ENCODE measurements at places on chromosomes 12 and 14.
A peak's percentile ranks its signal among the peaks of the same experiment; 100 is the strongest.

DNA sequence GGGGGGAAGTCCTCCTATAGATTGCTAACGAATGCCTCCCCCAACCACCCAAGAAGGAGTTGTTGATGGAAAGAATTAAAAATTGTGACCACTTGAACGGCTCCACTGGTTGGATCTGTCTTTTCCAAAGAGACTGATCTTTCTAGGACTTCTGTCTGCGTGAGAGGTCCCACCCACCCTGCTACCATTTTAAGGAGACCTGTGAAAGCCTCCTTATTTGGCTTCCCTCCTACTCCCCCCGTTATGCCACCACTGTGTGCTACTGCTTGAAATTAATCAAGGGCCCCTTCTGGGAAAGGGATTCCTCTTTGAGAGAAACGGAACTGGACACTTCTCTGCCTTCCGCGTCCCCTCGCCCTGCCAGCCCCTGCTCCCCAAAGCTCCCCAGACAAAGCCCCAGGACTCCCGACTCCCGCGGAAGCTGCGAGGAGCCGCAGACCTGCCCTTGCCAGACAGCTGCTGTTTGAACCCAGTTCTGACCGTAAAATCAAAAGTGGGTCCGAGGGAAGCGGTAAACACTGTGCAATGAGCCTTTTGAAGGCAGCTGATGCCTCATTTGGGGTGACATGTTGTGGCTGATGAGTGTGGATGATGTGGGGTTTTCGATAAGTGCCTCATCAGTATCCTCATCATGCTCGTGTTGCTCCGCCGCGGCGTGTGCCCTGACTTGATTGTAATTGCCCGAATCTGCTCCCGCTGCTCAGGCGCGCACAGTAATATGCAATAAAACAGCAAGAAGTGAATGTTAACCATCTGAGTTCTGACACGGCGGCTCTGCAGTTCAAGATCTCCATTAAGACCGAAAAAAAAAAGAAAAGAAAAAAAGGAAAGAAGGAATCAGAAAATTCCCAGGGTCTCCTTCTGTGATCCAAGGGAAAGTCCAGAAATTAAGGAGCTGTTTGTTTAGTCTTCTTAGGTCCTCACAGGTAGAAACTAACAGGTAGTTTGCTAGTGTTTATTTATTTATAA is 48.2 kb downstream of the MBIP start:
- DNase-seq: peak; percentile 45

GRCh38 chr12:70042675-70043074 is 200.6 kb upstream of the CNOT2 start:
- DNase-seq: no peak

GRCh38 chr12:15522574-15523187 is 200.4 kb downstream of the PTPRO start:
- no peak for DNase-seq

DNA sequence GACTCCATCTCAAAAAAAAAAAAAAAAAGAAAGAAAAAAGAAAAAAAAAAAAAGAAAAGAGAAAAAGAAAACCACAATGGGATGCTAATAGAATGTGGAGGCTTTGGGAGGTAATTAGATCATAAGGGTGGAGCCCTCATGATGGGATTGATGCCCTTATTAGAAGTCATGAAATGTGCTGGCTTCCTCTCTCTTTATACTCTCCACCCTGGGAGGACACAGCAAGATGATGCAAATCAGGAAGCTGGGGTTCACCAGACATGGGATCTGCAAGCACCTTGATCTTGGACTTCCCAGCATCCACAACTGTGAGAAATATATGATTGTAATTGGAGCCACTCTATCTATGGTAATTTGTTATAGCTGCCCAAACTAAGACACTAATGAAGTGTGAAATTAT is 13.4 kb upstream of the DRAM1 start:
- no peak for DNase-seq

DNA sequence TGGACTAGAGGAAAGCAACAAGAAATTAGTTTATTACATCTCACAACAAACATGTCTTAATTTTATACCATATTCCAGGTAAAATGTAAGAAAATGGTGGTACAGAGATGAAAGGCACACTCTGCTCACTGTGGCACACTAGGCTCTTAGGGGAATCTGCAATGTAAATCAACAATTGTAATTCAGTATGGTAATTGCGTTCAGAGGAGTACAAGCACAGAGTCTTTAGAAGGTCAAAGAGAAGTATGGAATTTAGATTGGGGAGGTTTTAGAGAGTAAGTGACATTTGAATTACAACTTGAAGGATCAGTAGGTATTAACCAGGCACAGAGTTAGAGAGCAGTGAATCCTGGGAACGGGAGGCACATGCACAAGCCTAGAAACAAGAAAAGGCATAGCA is 694.0 kb upstream of the USP15 start:
- no peak for DNase-seq

- peak; percentile 63 for DNase-seq
Measured at GRCh38 chr12:563250-563781, 99.9 kb downstream of the NINJ2 start.

DNA sequence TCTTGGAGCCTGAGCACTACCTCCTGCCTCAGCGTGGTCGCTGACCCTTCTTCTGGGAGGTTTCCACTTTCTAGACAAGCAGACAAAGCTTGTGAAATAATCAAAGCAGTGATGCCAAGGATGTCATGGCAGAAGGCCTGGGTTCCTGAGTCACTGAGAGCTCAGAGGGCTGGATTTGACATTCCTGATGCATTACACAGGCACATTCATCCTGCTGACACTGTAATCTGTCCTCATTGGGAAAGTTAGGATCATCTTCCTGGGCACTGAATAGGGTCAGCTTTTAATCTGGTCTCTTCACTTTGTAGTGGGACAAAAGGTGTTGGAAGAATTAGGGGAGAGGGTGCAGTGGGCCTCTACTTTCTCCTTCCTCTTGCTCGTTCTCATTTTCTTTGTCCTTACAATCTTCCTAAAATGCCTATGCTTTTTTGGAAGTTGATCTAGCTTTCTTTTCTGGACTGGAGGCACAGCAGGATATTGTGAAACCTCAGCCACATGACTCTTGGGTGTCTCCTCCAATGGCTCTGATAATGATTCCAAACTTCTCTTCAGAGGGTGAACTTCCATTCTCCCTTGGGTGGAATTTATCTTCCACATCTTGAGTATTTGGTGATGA is 29.6 kb downstream of the EEA1 start:
- DNase-seq: no peak

Data from activated T-cell treated with anti-CD3 and anti-CD28 coated beads, Interleukin-2, amount 50 U/mL, for 48 hours (primary cell).